Colonic mucosa (tissue), 4 donors: ENCODE measurements at places on chromosomes 4 and X. TPM values are rescaled to one million over a fixed set of nuclear protein-coding genes. Genes with fewer than 3 reads are reported as not detected.
A peak's percentile ranks its signal among the peaks of the same experiment; 100 is the strongest.

The CHRDL1 gene
- total RNA-seq: 2.2 TPM

The CDKL2 gene
- 2.0 TPM for total RNA-seq

The BEND2 gene
- total RNA-seq: not detected

The EVC gene
- 1.1 TPM for total RNA-seq

GRCh38 chrX:82692991-82693390, 815.1 kb upstream of the POU3F4 start:
- H3K27me3 ChIP-seq: no peaks in the 10 kb centered on the region
- no peak overlapping the region for H3K27ac ChIP-seq
- no peak for DNase-seq
- H3K4me3 ChIP-seq: no peak overlapping the region

The FGFR3 gene
- 52.9 TPM for total RNA-seq

The CAPN6 gene
- total RNA-seq: 2.4 TPM

The TCP11X2 gene
- total RNA-seq: not detected

The HS3ST1 gene
- total RNA-seq: 6.6 TPM

- no peaks in the 10 kb centered on the region for H3K27me3 ChIP-seq
- H3K36me3 ChIP-seq: no peaks in the 10 kb centered on the region
- no peak for DNase-seq
- H3K4me3 ChIP-seq: no peak overlapping the region
- no peak overlapping the region for H3K27ac ChIP-seq
- no peaks in the 10 kb centered on the region for H3K4me1 ChIP-seq
These were observed 10.7 kb downstream of the SEC24B start for GRCh38 chr4:109444182-109444844.

DNA sequence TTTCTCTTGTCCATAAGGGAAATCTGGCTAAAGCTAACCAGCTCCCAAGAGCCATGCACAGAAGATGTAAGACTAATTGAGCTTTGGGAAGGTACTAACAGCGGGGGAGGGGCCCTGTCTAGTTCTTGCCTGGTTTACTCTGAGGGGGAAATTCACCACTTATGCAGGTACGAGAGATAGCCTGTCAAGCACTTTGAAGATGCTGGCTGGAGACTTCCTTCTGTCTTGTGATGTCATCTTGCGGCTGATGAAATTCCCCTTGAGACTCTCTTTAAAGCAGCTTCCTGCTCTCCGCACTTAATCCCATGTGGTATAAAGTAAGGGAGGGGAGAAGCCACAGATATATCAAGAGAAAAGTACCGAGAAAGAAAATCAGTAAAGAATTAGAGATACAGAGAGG, 345.3 kb downstream of the MAPK10 start:
- no peaks in the 10 kb centered on the region for H3K36me3 ChIP-seq
- H3K27ac ChIP-seq: no peak overlapping the region
- H3K27me3 ChIP-seq: no peaks in the 10 kb centered on the region
- no peak for DNase-seq
- H3K4me3 ChIP-seq: no peak overlapping the region
- no peaks in the 10 kb centered on the region for H3K4me1 ChIP-seq

- DNase-seq: no peak
- H3K4me3 ChIP-seq: no peak overlapping the region
- H3K27me3 ChIP-seq: no peaks in the 10 kb centered on the region
- H3K36me3 ChIP-seq: no peaks in the 10 kb centered on the region
- H3K4me1 ChIP-seq: no peaks in the 10 kb centered on the region
These were observed 578.3 kb upstream of the FAT1 start for GRCh38 chr4:187301923-187302322.

The PPP1R2C gene
- not detected for total RNA-seq

- H3K27ac ChIP-seq: no peak overlapping the region
- DNase-seq: no peak
- no peak overlapping the region for H3K4me3 ChIP-seq
- no peaks in the 10 kb centered on the region for H3K4me1 ChIP-seq
- no peaks in the 10 kb centered on the region for H3K27me3 ChIP-seq
These were observed 67.8 kb downstream of the HOPX start for GRCh38 chr4:56613101-56613862.

- H3K4me1 ChIP-seq: no peaks in the 10 kb centered on the region
- no peak overlapping the region for H3K4me3 ChIP-seq
- no peaks in the 10 kb centered on the region for H3K27me3 ChIP-seq
- DNase-seq: no peak
- H3K36me3 ChIP-seq: no peaks in the 10 kb centered on the region
These were observed 22.3 kb upstream of the THOC2 start for GRCh38 chrX:123755107-123755506.

DNA sequence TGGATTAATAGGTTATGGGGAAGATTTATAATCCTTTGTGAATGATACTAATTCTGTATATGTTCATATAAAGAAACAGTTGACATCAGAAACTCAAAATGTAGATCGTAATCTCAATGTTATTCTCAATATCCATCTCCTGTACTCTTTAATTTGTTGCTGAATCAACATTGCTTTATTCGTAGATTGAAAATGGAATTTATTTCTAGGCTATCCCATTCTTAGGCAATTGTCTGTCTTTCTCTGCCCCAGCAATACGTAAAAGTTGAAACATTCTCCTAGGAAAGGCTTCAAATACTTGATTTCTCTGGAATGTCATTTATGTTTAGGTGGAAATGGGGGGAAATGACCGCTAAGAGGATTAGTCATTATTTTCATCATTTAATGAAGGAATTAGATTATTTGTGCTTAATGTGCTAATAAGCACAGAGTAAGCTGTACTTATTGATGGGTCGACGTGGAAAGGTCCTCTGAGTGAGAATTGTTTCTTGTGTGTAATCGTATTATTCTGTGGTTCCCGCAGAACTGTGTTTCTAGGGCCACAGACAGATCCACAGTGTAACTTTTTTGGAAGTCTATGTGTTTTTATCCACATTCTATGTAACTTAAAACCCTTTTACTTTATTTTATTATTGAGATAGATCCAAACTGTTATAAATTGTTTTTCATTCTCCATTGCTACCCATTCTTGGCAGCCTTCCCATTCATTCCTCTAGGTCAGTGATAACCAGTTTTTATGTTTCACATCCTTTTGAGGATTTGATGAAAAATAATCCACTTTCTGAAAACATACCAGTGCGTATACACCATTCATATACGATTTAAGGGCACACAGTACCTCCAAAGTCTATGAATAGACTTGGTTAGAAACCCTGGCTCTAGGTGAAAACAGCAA, 262.9 kb downstream of the ARHGAP10 start:
- no peak for DNase-seq
- H3K27me3 ChIP-seq: no peaks in the 10 kb centered on the region
- H3K36me3 ChIP-seq: no peaks in the 10 kb centered on the region

DNA sequence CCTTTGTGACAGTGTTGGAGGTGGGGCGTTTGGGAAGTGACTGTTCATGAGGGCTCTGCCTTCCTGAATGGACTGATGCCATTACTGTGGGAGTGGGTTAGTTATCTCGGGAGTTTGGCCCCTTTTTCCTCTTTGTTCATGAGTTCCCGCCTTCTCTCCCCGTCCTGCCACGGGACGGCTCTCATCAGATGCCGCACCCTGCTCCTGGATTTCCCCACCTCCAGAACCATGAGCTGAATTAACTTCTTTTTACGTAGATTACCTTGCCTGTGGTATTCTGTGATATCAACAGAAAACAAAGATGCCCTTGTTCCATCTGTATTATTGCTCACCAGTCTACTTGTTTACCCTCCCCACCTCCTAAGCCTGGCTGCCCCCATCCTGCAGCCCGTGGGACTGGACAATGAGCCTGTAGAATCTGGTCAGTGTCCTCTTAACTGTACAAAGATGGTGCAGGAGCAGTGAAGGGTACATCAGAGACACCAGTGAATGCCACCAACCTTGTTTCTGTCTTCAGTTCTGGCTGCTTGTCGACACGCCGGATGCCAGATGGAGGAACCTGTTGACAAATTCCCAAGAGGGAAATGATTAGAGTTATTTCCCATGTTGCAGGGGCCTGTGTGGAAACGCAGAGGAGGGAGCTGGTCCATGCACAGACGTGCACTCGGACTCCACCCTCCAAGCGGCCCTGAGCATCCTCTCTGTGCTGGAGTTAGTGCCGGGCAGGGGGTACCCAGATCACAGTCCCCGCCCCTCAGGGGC, 104.7 kb downstream of the ABLIM2 start:
- no peak for DNase-seq
- H3K4me3 ChIP-seq: no peak overlapping the region
- H3K27ac ChIP-seq: no peak overlapping the region
- H3K4me1 ChIP-seq: no peaks in the 10 kb centered on the region
- H3K36me3 ChIP-seq: no peaks in the 10 kb centered on the region
- H3K27me3 ChIP-seq: no peaks in the 10 kb centered on the region

The CCNG2 gene
- total RNA-seq: 34.0 TPM

The P2RY8 gene
- total RNA-seq: 1.3 TPM

DNA sequence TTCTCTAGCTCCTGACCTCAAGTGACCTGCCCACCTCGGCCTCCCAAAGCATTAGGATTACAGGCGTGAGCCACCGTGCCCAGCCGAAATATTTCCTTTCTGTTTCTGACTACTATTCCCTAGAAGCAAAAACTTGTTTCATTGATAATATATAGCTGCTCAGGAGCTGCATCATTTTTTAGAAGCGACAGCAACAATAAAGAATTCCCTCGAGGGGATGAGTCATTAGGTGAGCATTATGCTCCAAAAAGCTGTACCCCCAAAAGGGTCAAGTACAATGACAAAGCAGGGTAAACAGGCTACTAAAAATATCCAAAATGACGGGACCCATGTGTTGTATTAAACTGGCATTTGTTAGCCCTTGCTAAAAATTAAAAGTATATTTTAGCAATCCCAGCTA, 67.0 kb downstream of the RBM47 start:
- no peaks in the 10 kb centered on the region for H3K27me3 ChIP-seq
- no peak overlapping the region for H3K4me3 ChIP-seq
- no peak overlapping the region for H3K27ac ChIP-seq
- H3K36me3 ChIP-seq: no peaks in the 10 kb centered on the region
- H3K4me1 ChIP-seq: no peaks in the 10 kb centered on the region

- H3K27ac ChIP-seq: no peak overlapping the region
- no peak overlapping the region for H3K4me3 ChIP-seq
- no peaks in the 10 kb centered on the region for H3K4me1 ChIP-seq
- no peaks in the 10 kb centered on the region for H3K36me3 ChIP-seq
- no peak for DNase-seq
These were observed 1.5 kb upstream of the IRAK1 start for GRCh38 chrX:154021131-154021611.

The IDH3G gene
- 92.6 TPM for total RNA-seq

- H3K27me3 ChIP-seq: no peaks in the 10 kb centered on the region
- H3K4me1 ChIP-seq: no peaks in the 10 kb centered on the region
- no peak overlapping the region for H3K27ac ChIP-seq
- H3K36me3 ChIP-seq: no peaks in the 10 kb centered on the region
- no peak for DNase-seq
These were observed 80.5 kb upstream of the AMELX start for GRCh38 chrX:11212741-11213140.

DNA sequence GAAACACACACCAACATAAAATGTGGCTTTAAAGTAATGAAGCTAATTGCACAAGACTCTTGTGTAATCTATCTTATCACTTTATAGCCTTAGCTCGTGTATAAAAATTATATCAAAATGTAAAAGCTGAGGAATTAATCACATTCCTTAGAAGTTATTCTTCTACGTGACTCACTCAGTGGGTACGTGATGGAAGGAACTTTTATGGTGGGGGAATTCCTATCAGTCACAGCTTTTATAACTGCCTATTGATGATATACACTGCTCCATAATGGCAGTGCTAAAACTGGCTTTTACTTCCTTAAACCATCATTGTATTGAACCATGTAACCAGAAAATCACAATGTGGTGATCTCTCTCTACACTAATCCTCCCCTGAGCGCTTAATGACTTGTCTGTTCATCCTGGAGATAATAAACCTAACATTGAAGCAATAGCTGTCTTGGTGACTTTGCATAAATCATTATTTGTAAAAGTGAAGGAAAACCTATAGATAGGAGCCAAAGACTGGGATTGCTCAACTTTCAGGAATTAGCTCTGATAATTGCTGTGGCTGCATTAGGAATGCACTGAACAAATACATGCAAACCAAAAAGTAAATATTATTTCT, 276.7 kb downstream of the GBA3 start:
- peak; percentile 19 for DNase-seq
- no peak overlapping the region for H3K27ac ChIP-seq
- H3K27me3 ChIP-seq: no peaks in the 10 kb centered on the region
- no peaks in the 10 kb centered on the region for H3K36me3 ChIP-seq

- no peak overlapping the region for H3K27ac ChIP-seq
- no peak overlapping the region for H3K4me3 ChIP-seq
- H3K36me3 ChIP-seq: no peaks in the 10 kb centered on the region
- H3K27me3 ChIP-seq: no peaks in the 10 kb centered on the region
These were observed 211.9 kb upstream of the EOLA2 start for GRCh38 chrX:150150076-150150779.

The PGRMC2 gene
- 76.3 TPM for total RNA-seq

The BRS3 gene
- not detected for total RNA-seq

The TLR8 gene
- total RNA-seq: 0.35 TPM

- H3K36me3 ChIP-seq: no peaks in the 10 kb centered on the region
- no peak overlapping the region for H3K27ac ChIP-seq
- no peak for DNase-seq
- H3K27me3 ChIP-seq: no peaks in the 10 kb centered on the region
These were observed 15.5 kb upstream of the CYLC1 start for GRCh38 chrX:83845397-83845796.

The CXCL10 gene
- 0.72 TPM for total RNA-seq

DNA sequence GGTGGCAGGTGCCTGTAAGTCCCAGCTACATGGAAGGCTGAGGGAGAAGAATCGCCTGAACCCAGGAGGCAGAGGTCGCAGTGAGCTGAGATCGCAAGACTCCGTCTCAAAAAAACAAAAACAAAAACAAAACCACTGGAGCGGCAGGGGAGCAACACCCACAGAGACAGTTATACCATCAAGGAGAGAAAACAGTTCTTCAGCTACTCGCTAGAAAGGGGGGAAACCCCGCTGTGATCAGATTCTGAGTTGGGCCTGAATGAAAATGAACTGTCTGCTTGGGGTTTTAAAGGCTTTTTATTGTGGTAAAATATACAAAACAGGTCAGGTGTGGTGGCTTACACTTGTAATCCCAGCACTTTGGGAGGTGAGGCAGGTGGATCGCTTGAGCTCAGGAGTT, 16.8 kb upstream of the IRAK1 start:
- no peaks in the 10 kb centered on the region for H3K27me3 ChIP-seq
- no peak overlapping the region for H3K27ac ChIP-seq
- no peak overlapping the region for H3K4me3 ChIP-seq
- H3K4me1 ChIP-seq: no peaks in the 10 kb centered on the region

GRCh38 chrX:117835034-117835433, 281.6 kb downstream of the KLHL13 start:
- no peaks in the 10 kb centered on the region for H3K27me3 ChIP-seq
- H3K4me3 ChIP-seq: no peak overlapping the region
- no peak for DNase-seq
- no peaks in the 10 kb centered on the region for H3K4me1 ChIP-seq
- H3K27ac ChIP-seq: no peak overlapping the region
- H3K36me3 ChIP-seq: no peaks in the 10 kb centered on the region

The NPFFR2 gene
- total RNA-seq: not detected
